ENCODE measurements at places on chromosomes 4 and X. TPM values are rescaled to one million over a fixed set of nuclear protein-coding genes. Genes with fewer than 3 reads are reported as not detected.

PHEX gene
- total RNA-seq, result 0.04 TPM

FGF16 gene
- not detected for total RNA-seq

DNA sequence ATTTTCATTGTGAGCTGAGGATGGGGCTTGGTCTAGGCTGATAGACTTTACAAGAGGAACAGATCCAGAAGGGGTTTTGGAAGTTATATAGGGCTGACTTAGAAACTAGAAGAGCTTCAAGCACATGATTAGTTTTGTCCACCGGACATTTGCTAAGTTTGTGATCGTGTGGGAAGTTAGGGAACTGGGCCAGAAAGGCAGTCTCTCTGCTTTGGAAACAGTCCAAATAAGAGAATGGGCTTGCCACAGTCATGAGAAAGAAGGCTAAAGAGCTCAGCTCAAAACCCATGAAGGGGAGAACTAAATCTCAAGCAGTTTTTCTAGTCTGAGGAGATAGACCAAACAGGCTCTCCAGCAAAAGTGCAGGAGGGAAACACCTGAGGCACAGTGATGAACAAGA is 67.8 kb downstream of the ZNF674 start:
- DNase-seq, result no peak

- DNase-seq, result no peak
Observed at GRCh38 chr4:41992967-41993857, 2.9 kb downstream of the SLC30A9 start.

DNA sequence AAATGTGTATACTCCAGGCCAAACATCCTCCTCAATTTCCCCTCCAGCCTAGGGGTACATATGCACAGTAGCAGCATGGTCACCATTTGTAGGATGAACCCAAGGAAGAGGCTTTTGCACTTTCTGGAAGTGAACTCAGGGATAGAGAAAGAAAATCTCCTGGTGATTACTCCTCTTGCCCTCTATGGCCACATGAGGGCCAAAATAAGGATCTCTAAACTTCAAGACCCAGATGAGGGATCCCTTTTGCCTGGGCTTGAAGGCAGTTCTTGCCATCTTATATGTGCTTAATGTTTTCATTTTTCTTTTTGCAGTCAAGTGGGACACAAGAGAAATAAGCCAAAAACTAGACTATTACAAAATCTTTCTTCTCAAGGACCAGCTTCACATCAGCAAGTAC is 29.5 kb upstream of the MUC7 start:
- no peak for DNase-seq

DNA sequence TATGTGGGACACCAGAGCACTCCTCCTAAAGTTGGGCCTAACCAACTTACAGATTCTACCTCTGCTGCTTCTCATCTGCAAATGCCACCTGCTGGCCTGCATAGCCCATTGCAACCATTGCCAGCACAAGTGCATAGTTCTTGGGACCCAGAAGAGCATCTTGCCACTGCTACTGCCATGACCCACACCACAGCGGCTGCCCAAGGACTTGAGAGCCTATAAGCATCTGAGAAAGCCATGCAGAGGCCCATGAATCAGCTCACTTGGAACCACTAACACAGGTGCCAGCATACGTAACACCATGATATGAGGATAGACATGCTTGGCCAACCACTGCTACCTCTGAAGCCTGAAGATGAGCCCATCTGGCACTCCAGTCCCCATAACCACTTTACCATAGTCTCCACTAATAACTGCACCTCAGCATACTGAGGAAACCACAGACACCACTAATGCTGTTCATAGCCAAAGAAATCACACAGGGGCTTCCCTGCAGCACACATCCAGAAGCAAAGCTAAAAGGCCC is 258.1 kb upstream of the AGTR2 start:
- DNase-seq, result no peak

DNA sequence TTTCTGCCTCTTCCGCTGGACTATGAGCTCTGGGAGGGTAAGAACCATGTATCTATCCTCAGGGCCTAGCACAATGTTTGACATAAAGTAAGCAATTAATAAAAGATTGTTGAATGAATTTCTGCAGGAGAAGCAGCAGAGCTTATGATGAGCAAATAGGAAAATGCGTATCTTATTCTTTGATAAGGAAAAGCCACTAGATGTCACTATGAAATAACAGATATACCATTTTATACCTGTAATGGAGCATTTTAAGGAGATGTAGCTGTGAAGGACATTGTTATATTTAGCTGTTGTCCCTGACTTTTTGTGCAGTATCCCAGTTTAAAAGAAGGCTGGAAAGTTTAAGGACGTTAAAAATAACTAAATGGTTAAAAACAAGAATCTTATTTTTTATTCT is 147.2 kb upstream of the MBNL3 start:
- DNase-seq, result no peak

DNA sequence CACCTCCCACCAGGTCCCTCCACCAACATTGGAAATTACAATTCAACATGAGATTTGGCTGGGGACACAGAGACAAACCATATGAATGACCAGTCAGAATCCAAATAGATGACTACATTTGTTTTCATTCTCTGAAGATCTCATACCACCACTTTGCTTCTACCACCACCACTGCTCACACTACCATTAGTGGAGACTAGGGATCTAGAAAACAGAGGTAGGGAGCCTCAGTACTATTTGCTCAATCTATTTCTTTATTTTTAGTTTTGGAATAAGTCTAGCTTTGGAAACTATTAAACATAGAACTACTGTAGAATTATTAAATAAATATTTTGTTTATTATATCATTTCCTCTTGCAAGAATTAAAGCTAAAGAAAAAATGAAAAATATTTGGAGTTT is 727.9 kb downstream of the CCSER1 start:
- DNase-seq, result no peak

- no peak for DNase-seq
Observed at GRCh38 chrX:78105944-78106650, 2.0 kb downstream of the PGK1 start.

Data from esophagus squamous epithelium (tissue), 5 donors.